Fibroblast of villous mesenchyme (primary cell): ENCODE measurements at places on chromosomes 16 and 17. TPM values are rescaled to one million over a fixed set of nuclear protein-coding genes. Genes with fewer than 3 reads are reported as not detected.

Gene NLRC3
- total RNA-seq = not detected in 2 replicates

- DNase-seq = no peak
Measured at GRCh38 chr17:57488856-57489255, 232.5 kb downstream of the MSI2 start.

DNA sequence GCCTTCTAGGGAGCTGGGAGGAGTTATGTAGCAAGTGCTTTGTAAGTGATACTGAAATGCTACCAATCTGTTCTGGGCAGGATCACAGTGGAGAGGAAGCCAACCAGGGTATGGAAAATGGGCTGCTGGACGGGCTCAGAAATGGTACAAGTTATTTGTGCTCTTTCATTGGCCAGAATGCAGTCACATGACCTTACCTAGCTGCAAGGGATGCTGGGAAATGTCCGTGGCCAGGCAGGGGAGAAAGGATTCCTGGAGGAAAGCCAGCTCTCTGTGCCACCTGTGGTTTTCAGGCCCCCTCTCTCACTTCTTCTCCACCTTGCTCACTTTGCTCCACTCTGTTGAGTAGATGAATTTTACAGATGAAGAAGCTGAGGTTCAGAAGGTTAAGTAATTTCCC, 4.8 kb downstream of the EEF2K start:
- no peak for DNase-seq

- DNase-seq = peak; percentile 76
Measured at GRCh38 chr17:41710472-41711090, 1.6 kb upstream of the GAST start.

- no peak for DNase-seq
Measured at GRCh38 chr17:77555741-77556291, 402.7 kb upstream of the TNRC6C start.

DNA sequence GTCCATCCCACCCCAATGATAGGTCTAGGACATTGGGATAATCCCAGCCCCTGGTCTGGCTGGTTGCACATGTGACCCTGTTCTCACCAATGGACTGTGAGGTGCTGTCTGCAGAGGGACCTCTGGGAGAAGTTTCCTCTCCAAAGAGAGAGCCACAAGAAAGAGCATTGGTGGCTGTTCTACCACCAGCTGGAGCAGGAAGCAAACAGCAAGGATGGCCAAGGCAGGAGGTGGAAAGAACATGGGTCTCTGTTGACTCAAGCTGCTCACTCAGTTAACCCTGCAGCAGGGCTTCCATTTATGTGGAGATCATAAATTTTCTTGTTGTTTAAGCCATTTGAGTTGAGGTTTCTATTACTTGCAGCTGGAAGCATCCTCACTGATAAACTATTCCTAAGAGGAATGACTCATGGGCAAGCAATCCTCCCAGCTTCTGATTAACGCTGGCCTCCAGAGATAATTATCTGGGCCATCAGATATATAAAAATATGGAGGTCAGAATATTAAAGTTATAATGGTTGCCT, 52.6 kb downstream of the CYB5B start:
- DNase-seq = peak; percentile 97

GRCh38 chr17:37322826-37323561, 52.8 kb upstream of the C17orf78 start:
- no peak for DNase-seq

GRCh38 chr16:3656491-3657468, 2.3 kb downstream of the DNASE1 start:
- no peak for DNase-seq

Gene KRTAP9-2
- total RNA-seq = not detected in 2 replicates

Gene SHBG
- 0.64 and 0.86 TPM in 2 replicates for total RNA-seq

DNA sequence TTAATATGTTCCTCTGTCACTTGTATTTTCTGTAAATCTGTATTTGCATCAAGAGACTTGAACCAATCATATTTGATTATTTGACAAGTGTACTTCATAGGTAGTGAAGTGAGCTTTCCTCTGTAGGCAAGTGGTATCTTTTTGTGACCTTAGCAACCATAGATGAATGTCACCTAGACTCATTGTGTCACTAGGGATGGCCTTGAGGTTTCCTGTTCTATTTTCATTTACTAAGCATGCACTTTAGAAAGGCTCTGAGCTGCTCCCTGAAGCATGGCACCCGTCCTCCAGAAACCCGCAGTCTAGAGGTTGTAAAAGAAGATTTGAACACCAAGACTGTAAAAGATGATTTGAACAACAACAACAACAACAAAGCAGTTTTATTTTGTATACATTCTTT, 151.7 kb downstream of the PRKCB start:
- no peak for DNase-seq
